NCI-H1930 (cell line): ENCODE measurements at places on chromosomes 7 and 10.

GRCh38 chr10:992871-993270, 4.6 kb downstream of the GTPBP4 start:
- DNase-seq = no peak

DNA sequence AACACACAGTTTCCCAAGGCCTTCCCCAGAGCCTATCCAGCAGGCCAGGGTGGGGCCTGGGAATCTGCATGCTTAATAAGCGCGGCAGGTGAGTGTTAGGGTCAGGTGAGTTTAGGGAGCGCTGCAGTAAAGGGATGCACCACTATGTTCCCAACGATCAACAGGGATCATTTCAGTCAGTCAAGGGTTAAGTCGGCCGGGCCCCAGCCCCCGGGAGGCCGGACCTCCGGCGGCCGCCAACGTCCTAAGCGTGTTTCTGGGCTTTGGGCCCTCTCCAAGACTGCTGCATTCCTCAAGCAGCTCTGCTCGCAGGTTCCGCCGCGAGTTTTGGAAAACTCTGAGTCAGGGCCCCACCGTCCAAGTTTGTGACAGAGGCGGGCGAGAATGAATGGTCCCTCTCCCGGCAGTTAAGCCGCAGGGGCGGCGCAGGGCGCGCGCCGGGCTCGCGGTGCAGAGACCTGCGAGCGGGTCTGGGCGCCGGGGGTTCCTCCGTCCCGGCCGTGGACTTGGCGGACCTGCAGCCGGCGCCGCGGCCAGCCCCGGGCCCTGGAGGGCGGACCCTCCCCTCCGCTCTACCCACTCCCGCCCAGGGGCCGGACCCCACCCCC, 81.6 kb downstream of the ARHGAP22 start:
- DNase-seq = no peak

DNA sequence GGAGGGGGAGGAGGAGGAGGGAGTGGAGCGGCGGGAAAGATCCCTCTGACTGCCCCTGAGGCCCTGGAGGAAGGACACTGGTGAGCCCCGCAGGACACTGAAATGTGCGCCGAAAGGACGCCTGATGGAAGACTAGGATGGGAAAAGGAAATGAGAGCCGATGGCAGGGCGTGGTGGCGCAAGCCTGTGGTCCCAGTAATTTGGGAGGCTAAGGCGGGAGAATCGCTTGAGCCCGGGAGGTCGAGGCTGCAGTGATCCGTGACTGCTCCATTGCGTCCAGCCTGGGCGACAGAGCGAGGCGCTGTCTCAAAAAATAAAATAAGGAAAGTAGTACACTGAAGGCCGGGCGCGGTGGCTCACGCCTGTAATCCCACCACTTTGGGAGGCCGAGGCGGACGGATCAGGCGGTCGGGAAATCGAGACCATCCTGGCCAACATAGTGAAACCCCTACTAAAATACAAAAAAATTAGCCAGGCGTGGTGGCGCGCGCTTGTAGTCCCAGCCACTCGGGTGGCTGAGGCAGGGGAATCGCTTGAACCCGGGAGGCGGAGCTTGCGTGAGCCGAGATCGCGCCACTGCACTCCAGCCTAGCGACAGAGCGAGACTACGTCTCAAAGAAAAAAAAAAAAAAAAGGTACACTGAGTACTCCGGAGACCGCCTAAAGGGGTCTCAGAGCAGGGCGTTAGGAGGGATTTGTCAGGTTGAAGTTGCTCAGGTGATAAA, 561 bp upstream of the HNRNPF start:
- no peak for DNase-seq

- DNase-seq = no peak
Observed at GRCh38 chr7:82114237-82114636, 329.3 kb downstream of the CACNA2D1 start.

- no peak for DNase-seq
Observed at GRCh38 chr7:124799448-124799847, 33.9 kb upstream of the GPR37 start.

- DNase-seq = no peak
Observed at GRCh38 chr7:134542195-134542771, 6.6 kb upstream of the AKR1B15 start.

DNA sequence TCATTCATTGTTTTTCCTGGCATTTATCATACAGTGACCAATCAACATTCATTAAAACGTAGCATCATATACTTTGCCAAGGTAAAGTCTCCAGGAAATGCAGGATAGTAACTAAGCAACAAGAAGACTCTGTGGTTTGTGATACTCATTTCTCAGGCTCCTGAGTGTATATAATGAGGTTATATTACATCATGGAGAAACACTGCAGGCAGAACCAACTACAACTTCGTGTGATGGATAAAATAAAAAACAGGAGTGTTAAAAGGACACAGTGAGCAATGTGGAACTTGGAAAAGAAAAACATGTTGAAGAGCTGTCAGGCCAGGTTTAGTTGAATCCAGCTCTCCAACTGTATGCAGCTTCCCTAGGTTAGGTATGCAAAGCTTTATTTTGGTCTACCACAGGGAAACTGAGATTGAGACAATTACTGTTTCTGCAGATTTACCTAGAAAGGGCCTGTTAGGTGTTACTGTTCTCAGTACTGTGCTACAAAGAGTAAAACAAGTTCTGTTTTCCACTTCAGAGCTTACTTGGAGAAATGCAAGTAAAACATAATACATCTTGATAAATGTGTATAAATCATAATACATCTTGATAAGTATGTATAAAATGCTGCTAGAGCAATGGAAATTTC, 7.8 kb upstream of the CCNY start:
- DNase-seq = no peak

GRCh38 chr10:103123282-103124024, 69.6 kb downstream of the NT5C2 start:
- no peak for DNase-seq

DNA sequence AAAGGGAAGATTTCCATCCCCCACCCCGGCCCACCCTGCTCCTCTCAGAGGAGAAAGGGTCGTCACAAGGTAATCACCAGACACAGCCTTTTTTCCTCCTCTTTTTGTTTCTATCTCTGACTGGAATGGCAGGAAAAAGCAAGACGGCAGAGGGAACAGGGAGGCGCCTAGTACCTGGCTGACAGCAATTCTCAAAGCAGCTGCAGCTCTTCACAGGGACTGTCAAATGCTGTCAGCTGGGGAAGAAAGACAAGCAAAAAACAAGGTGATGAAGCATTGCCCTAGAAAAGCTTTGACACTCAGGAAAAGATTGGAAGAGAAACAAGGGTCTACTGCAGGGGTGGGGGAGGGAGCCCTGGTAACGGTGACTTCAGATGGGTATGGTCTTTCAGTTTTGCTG, 52.7 kb downstream of the GNA12 start:
- no peak for DNase-seq

- DNase-seq = no peak
Observed at GRCh38 chr7:114916261-114916892, 5.5 kb upstream of the MDFIC start.

DNA sequence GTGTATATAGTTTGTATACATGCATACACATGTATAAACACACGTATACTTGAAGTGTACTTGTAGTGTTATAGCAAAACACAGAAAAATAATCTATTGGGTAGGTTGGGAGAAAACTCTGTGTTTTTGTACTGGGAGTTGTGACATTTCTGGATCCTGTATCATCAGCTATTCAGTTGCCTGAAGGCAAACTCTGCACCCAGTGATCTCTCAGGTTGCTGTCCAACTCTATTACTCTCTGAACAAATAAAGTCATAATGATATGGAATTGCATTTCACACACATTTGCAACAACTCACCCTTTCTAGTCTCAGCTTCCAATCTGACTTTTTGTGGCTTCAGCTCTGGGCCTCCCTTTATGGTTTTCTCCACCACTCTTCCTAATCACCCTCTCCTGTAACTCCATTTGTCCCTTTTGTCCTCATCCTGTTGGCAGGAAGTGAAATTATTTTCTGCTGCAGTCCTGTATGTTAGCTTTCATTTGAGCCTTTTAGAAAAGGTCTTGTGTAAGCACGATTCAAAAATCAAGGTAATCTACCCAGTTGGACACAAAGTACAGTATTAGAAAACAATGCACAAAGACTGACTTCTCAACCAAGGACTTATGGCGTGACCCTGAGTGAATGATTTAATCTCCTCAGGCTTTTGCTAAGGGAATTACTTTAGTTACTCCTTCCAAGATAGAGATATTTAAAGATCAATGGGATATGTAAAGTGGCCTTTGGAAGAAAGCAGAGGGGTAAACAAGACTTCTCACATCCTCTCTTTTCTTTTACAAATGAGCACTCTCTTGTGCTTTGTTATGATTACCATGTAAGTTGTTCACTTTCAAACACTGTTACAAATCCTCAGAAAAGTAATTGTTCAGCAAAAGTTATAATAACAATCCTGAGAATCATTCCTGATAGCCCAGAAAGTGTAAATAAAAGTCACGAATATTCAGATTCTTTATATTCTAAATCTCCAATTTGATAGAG, 249.1 kb downstream of the KCND2 start:
- peak; percentile 72 for DNase-seq

DNA sequence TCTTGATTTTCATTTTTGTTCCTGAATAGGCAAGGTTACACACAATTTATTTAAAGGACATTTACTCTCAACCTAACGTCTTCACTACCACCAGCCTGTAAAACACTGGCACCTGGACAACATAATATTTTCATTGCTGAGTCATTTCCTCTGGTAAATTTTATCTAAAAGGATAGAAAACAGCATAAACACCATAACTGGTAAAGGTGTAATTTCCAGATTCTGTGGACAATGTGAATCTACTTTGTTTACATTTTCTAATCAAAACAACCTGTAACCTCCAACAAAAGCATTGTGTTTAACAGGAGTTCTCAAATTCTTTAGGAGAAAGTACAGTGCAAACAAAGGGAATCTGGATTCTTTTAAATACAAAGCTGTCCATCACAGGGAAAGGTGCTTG, 472.0 kb upstream of the AKR1E2 start:
- no peak for DNase-seq

GRCh38 chr10:78019264-78019663, 10.1 kb downstream of the POLR3A start:
- DNase-seq = no peak

GRCh38 chr7:2928256-2928612, 84.1 kb upstream of the GNA12 start:
- no peak for DNase-seq

- no peak for DNase-seq
Observed at GRCh38 chr7:10237306-10237705, 736.4 kb upstream of the PHF14 start.

GRCh38 chr7:18461785-18462467, 33.6 kb upstream of the HDAC9 start:
- DNase-seq = no peak

- no peak for DNase-seq
Observed at GRCh38 chr10:130198651-130199050, 62.5 kb downstream of the GLRX3 start.

- no peak for DNase-seq
Observed at GRCh38 chr7:76108540-76109233, 60.8 kb downstream of the MDH2 start.

- no peak for DNase-seq
Observed at GRCh38 chr7:119397156-119397555, 875.8 kb upstream of the KCND2 start.

DNA sequence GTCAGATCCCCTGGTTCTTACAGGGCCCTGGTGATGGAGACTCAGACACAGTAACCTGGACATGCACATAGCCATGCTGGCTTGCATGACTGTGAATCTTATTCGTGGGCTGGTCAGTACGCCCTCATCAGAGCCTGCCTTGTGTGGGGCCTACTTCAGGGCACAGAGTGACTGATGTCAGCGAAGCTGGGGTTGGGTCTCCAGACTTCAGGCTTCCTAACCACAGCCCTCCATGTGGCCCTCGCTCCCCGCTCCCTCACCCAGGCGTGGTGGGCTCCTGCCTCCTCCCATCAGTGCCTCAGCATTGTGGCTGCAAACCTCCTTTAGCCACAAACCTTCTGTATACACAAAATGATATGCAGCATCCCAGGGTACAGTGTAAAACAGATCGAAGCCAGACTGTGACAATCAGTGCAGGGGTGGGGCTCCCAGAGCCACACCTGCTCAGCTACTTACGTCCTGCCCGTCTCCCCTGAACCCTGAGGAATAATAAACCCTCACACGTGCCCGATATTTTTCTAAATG, 7.1 kb upstream of the C10orf105 start:
- DNase-seq = no peak

GRCh38 chr7:32428546-32428945, 61.6 kb downstream of the LSM5 start:
- DNase-seq = no peak

DNA sequence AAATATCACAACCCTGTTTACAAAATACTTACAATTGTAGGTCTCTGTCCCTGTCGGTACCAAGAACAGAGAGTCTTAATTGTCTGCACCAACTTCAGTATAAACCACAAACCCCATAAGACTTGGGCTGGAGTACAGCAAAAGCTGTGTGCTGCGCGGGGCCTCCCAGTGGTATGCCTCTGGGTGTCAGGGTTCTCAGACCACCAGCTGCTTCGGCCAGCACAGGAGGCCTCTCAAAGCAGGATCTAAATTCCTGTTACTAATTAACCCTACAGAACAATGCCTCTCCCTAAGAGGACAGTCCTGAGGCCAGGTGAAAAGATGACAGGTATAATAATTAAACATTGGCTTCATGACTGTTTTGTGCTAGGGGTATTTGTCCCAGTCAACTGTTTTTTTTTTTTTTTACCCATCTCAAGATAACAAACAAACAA, 957 bp upstream of the SVIL start:
- no peak for DNase-seq

DNA sequence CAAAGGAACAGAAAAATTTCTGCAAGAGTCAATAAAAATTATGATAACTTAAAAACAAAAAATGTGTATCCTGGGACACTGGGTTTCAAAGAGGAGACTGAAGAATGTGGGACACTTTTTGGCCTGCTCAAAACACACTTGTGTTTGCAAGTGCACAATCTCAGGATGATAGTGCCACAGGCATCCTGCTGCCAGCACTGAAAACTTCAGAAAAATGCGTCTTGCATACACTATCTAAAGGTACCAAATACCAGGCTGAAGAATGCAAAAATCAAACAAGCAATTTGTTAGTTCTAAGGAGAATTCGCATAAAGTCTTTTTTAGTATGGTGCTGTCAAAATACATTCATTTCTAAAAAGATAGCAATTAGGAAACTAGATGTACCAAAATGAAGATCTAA, 38.1 kb downstream of the WASL start:
- DNase-seq = no peak

GRCh38 chr7:21507627-21508343, 35.1 kb upstream of the DNAH11 start:
- DNase-seq = no peak

DNA sequence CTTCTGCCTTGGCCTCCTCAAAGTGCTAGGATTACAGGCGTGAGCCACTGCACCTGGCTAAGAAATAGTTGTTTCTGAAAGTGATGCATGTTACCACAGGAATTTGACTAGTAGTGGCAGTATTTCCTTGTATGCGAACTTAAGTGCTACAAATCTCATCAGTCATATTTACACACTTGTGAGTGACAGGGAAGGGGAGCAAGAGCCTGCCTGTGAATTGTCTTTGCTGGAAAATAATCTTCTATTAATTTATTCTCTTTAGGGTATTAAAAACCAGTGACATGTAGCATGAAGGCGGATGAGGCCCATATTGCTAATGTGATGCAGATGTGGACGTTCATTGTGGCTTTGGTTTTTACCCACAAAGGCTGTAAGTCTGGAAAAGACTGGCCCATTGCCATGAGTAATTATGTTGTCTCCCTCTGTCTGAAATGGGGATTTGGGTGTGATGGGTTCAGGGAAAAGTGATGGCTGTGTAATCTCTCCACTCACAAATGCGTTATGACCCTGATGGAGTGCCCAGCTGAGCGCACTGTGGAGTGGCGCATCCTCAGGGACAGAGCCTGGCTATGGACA, 97.6 kb downstream of the CCNY start:
- no peak for DNase-seq
